Bronchus fibroblast of lung (primary cell): ENCODE measurements at places on chromosomes 4 and X. TPM values are rescaled to one million over a fixed set of nuclear protein-coding genes. Genes with fewer than 3 reads are reported as not detected.

Gene KLHL4
- total RNA-seq: 0.50 and 0.89 TPM in 2 replicates

Gene CDKL5
- total RNA-seq: 1.2 and 1.3 TPM in 2 replicates

Gene SPANXN4
- not detected in 2 replicates for total RNA-seq

Gene CXorf38
- 10.3 and 12.6 TPM in 2 replicates for total RNA-seq

Gene IL15
- total RNA-seq: 2.0 and 2.7 TPM in 2 replicates

Gene GPR34
- total RNA-seq: not detected in 2 replicates

Gene MSL3
- 19.3 and 20.5 TPM in 2 replicates for total RNA-seq

Gene TCEAL3
- total RNA-seq: 12.3 and 25.6 TPM in 2 replicates

Gene BMP15
- not detected in 2 replicates for total RNA-seq

Gene CRMP1
- 2.1 and 2.5 TPM in 2 replicates for total RNA-seq

Gene HPGDS
- total RNA-seq: not detected in 2 replicates

Gene ASB9
- 0.74 and 2.0 TPM in 2 replicates for total RNA-seq

Gene NCAPG
- total RNA-seq: 28.2 and 42.7 TPM in 2 replicates

Gene TMEM255A
- 0.45 and 0.67 TPM in 2 replicates for total RNA-seq

Gene ARL9
- 1.0 and 1.5 TPM in 2 replicates for total RNA-seq

Gene CPLX1
- under 0.01 TPM in 1 of 2 replicates, not detected in the other for total RNA-seq

Gene FAM9C
- not detected in 2 replicates for total RNA-seq
